ENCODE measurements at places on chromosomes 6 and 20.

DNA sequence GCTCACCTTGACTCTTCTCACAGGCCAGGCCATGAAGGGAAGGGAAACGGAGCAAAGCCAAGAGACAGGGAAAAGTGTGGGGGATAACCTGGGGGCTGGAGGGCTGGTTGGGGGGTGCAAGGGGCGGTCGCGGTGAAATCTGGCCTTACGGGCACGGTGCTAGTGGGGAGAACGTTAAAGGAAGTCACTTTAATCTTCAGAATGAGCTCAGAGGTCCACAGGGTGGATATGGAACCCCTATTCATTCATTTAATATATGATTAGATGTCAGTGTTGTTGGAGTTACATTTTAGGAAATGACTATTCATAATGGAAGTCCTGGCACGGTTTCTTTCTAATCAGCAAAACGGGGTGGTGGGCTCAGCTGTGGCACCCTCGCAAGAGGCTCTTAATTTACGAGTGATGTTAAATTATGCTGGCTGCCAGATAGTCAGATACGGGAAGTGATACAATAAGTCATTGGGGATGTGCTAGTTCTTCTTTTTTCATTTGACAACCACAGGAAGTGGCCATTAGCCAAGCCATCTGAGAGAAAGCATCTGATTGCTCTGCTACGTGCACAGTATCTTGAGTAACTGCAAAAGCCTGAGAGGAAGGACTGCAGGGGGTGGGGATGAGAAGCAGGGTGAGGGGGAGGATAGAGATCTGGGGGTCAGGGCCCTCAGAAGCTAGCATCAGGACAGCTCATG, 253.0 kb downstream of the QKI start:
- DNase-seq, result peak; percentile 57

DNA sequence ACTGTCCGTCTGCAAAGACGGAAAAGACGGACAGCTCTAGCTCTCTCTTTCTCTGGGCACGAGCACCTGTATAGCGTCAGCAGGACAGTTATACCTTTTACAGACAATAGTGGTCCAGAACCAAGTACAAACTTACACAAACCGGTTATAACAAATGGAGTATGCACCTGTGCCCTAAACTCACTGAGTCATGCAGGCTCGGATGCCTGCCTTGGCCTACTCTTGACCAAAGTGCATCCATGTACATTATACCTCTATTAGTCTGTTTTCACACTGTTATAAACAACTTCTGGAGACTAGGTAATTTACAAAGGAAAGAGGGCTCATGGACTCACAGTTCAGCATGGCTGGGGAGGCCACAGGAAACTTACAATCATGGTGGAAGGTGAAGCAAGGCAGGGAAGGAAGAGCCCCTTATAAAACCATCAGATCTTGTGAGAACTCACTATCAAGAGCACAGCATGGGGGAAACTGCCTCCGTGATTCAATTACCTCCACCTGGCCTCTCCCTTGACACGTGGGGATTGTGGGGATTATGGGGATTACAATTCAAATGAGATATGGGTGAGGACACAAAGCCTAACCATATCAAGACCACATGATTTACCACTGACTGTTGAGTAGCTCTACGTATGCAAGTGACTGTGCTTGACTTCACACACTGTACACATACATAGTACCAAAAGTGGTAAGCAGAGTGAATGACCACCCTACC, 23.1 kb downstream of the MAN1A1 start:
- DNase-seq, result no peak

GRCh38 chr6:161355696-161356095, 81.8 kb upstream of the AGPAT4 start:
- DNase-seq, result no peak

DNA sequence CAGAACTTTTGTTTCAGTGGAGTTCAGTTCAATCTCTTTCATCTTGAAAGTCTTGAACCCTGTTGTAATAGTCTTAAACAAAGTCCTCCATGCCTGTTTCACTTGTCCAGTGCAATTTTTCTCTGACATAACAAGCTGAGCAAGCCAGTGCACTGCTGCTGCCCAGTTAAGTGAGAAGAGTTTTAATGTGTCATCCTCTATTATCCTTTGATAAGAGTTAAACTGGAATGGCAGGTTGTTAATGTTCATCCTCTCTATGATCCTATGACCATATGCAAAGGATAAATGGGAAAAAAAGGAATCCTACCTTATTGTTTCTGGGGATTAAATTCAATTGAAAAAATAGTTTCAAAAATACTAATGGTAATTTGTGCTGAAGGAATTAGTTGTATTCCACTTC, 197.5 kb downstream of the FRK start:
- DNase-seq, result no peak

- peak; percentile 43 for DNase-seq
These were observed 18.0 kb upstream of the MAP3K4 start for GRCh38 chr6:160973311-160974250.

- no peak for DNase-seq
These were observed 540.1 kb downstream of the MAFB start for GRCh38 chr20:40148886-40149285.

DNA sequence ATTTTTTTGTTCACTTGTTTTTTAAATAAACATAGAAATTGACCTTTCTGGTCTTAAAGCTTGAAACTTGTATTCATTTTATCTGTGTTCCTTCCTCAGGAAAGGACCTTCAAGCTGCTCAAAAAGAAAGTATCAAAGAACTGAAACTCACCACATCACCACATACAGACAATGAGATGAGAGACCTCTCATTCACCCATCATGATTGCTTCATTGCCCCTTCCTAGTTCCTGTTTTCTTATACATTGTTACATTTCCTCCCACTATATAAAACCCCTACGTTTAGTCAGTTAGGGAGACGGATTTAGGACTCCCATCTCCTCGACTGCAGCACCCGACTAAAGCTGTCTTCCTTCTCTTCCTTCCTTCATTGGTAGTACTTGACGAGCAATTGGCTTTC, 180.5 kb upstream of the OPRM1 start:
- DNase-seq, result no peak

- DNase-seq, result no peak
These were observed 99.0 kb upstream of the TNFAIP3 start for GRCh38 chr6:137767911-137768690.

- no peak for DNase-seq
These were observed 163.2 kb upstream of the RNF217 start for GRCh38 chr6:124798942-124799496.

- DNase-seq, result peak; percentile 82
These were observed 722.2 kb upstream of the EYS start for GRCh38 chr6:66429210-66429609.

GRCh38 chr6:161417717-161418462, 144.0 kb upstream of the AGPAT4 start:
- DNase-seq, result peak; percentile 88
